ENCODE measurements at places on chromosomes 4 and X.

DNA sequence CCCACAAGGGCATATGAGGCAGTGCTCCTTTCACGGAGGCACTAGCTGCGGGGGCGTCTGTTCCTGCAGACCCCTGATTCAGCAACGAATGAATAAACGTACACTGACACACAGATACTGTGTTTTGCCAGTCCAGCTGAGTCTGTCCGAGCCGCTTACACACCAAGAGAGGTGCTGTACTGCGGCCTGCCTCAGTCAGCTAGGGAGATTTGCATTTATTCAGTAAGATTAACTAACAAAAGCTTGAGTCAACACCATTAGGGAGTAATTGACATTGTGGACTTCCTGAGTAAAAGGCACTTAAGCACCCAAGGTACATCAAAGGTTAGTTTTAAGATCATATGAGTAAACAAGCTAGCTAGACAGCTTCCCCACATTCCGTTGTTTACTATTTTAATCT lies 31.0 kb upstream of the BEX4 start:
- DNase-seq = no peak

GRCh38 chrX:130746709-130747342 lies 156.2 kb downstream of the ENOX2 start:
- no peak for DNase-seq

DNA sequence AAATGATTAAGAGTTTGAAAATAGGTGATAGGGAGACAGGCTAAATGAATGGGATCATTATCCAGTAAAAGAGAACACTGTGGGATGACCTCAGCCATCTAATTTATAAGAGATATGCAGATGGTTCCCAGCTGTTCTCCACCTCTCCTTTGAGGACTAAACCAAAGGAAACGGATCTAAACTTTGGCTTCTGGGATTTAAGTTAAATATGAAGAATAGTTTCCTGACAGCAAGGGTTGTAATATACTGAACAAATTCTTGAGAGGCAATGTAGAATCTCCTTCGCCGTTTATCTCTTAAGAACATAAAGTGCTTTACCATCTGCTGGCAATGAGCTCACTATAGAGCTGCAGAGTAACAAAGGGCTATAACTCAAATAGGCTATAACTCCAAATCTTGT lies 35.4 kb upstream of the HPGDS start:
- no peak for DNase-seq

DNA sequence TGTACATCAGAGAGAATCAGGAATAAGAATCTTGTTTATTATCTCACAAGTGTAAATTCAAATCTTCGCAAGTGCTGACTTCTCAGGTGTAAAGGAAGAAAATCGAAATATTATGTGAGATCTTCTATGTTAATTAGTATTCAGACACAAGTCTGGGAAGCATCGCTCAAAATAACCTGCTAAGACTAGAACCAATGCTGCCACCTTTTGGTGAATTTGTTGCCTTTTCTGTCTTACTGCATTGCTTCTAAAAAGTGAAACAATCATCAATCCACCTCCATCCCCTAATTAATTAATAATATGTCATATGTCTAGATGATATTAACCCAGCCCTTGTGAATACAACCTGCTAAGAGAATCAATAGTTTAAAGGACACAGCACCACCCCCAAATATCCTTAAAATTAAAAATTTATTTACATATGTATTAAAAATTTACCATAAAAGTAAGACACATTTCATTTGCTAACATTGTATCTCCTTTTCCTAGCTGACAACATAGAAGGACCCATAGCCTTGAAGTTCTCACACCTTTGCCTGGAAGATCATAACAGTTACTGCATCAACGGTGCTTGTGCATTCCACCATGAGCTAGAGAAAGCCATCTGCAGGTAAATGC lies 3.5 kb downstream of the EPGN start:
- DNase-seq = no peak

- no peak for DNase-seq
Measured at GRCh38 chrX:95076449-95076848, 1402.4 kb downstream of the FAM133A start.

DNA sequence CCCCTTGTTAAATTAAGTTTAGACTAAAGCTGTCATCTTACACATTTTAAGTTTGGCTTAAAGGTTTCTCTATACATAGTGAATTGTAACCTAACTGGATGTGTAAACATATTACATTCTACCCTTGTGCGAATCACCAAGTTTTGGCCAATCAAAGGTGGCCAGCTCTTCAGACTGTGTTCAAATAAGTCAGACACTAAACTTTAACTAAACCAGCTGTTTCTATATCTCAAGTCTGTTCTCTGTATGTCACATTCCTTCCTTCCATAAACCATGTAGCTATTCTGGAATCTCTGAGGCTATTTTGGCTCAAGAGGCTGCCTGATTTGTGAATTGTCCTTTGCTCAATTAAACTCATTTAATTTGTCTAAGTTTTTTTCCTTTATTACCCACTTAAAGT lies 6.7 kb downstream of the SULT1B1 start:
- no peak for DNase-seq

DNA sequence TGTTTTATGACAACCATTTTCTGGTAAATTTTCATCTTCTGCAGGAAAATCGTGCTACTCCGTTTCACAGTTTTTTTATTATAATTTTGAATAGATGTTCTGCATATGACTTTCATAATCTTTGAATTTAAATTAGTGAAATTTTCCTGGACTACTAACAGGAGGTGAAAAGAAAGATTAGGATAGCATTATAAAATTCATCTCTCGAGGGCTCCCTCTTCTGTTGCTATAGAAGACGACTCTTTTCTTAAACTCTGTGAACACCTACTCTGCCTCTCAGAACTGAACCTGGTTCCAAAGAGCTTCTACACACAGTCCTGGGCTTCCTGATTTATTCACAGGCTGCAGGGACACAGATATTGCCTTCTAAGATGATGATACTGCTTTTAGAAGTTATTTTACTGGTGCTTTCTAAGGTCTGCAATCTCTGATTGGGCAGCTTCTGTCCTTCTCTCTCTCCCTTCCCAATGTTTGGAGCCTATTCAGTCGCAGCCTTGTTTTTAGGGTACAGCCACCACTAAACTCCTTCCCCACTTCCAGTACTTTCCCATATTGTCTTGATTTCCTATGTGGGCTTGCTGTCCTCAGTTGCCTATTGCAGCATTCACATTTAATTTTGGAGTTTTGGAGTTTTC lies 10.1 kb upstream of the SAP30 start:
- no peak for DNase-seq

DNA sequence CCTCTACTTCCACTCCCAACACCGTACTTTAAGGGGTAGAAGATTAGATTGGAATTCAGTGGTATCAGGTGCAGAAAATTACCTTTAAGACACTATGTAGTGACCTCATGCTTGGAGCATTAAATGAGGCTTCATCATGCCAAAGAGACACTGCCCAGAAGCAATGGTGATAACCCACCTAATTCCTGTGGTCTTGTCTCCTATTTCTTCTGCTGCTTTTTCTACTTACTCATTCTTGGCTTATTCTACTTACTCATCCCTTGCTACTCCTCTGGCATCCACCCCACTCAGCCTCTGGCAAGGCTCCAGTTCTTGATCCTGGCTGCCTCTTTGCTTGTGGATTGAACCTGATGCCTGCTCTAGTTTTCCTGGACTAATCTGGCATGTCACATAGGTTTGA lies 62.3 kb upstream of the ADAMTS3 start:
- no peak for DNase-seq

DNA sequence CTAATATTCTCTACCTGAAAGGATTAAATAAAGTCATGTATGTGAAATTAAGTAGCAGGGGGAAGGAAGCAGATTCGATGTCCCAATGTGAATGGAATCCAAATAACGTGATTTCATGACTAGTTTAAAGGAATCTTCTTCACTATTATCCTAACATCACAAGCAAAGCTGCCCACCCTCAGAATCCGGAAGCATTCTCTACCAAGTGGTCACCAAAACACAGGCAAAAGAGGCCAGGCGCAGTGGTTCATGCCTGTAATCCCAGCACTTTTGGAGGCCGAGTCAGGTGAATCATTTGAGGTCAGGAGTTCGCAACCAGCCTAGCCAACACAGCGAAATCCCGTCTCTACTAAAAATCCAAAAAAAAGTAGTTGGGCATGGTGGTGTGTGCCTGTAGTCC lies 212.9 kb downstream of the LDB2 start:
- no peak for DNase-seq

DNA sequence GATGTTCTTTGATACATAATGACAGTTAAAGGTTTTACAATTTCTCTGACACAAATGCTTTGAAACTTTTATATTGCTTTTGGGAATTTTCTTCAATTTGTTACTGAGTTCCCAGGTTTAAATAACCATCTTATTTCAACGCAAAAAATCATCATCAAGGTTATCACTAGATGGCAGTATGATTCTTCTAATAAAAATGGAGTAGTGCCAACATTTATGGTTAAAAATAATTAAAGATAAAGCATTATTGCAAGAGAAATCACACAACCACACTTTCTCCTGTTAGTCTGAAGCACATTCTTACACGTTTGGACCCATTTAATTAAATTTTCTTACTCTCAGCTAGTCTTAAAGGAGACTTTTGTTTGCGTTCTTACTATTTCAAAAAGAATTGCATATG lies 611.3 kb upstream of the CPXCR1 start:
- no peak for DNase-seq

DNA sequence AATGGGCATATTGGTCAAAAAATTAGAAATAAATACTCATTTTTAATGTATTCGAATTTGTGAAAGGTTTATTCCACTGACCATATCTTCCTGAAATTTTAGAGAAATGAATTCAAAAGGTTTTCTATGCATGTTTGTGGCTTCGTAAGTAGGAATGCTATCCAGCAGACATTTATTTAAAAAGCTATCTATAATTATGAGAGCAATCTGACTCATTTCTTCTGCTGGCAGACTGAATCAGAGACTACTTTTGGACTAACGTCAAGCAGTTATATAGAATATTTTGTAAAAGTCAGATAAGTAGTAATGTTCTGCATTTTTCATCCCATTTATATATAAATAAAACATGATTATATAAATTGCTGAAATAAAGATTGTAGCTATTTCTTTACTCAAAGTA lies 125.0 kb downstream of the SPCS3 start:
- DNase-seq = no peak

DNA sequence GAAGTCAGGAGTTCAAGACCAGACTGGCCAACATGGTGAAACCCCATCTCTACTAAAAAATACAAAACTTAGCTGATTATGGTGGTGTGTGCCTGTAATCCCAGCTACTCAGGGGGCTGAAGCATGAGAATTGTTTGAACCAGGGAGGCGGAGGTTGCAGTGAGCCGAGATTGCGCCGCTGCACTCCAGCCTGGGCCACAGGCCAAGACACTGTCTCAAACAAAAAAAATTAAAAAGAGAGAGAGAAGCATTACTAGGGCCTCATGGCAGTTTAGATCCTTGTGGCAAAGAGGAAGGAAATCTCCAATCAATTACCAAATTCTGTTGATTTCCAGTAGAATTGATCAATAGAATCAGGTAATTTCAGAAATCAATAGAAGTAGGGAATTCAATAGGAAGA lies 16.8 kb upstream of the SLC34A2 start:
- DNase-seq = no peak

- DNase-seq = no peak
Measured at GRCh38 chr4:5561286-5561685, 147.1 kb downstream of the EVC2 start.

- no peak for DNase-seq
Measured at GRCh38 chr4:36283912-36284465, 2.6 kb downstream of the DTHD1 start.

- DNase-seq = no peak
Measured at GRCh38 chrX:39953879-39954278, 143.9 kb downstream of the BCOR start.

- DNase-seq = no peak
Measured at GRCh38 chr4:176838601-176839433, 46.1 kb upstream of the VEGFC start.

DNA sequence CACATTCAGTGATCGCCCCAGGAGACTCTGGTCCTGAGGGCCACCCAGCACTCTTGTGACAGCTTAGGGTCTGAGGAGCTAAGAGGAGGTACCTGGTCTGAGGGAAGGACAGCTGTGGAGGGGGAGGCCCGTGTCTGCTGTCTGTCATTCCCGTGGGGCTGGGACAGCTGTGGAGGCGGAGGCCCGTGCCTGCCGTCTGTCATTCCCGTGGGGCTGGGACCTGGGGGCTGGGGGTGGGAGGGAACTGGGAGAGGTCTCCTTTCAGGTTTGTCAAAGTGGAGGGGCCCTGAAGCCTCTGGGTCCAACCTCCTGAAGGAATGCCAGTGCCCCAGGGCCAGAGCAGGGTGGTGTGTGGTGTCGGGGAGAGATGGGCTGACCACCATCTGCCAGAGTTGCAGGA lies 45.0 kb upstream of the ADRA2C start:
- no peak for DNase-seq

GRCh38 chrX:42054256-42054655 lies 130.9 kb upstream of the CASK start:
- no peak for DNase-seq

- DNase-seq = no peak
Measured at GRCh38 chrX:136954930-136955329, 74.4 kb upstream of the RBMX start.

DNA sequence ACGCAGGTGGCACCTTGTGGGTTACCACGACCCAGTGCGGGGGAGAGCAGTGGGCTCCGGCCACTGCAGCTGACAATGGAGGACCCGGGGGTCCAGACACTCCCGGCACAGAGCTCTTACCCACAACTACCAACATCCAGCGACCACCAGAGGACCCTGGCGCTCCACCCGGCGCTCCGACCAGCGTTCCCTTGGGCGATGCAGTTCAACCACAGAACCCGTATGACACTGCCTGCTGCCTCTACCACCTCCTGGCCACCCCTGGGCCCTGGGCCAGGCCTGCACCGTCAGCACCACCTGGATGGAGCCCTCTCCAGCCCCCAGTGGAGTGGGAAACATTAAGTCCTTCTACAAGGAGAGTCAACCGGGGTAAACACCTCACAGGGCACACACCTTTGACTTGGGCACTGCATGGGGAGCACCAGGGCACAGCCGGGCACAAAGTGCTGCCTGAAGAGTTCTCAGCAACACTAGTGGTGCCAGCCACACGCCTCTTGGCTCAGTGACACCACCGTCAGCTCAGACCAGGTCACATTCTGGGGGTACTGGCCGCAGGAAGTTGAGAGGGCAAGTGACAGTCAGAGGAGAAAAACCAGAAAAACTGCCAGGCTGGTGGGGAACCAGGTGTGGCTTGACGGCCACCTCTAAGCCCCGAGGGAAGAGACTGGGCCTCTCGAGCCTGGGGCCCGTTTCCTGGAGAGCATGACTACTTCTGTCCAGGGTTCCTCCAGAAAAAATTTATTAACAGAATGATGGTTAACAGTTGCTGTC lies 2.6 kb downstream of the CTBP1 start:
- no peak for DNase-seq

DNA sequence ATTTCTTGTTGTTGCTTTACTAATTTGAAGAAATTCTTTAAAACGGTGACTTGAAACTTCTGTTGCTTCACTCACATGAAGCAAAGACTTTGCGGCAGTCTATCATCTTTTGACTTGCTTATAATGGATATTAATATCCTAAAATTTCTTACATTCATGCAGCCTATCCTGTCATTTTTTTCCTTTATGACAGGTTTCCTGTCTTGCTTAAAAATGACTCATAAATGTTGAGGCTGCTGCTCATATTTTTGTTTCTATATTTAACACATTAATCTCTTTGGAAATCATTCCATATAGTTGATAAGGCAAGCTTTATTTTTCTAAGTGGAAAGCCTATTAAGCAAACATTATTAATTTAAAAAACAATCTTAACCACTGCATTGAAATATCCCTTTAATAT lies 176.6 kb upstream of the GALNTL6 start:
- DNase-seq = no peak
